SK-N-SH (cell line): ENCODE measurements at places on chromosomes 1 and 21. TPM values are rescaled to one million over a fixed set of nuclear protein-coding genes. Genes with fewer than 3 reads are reported as not detected.

- no peak for DNase-seq
These were observed 212.7 kb upstream of the NRIP1 start for GRCh38 chr21:15277466-15277865.

DNA sequence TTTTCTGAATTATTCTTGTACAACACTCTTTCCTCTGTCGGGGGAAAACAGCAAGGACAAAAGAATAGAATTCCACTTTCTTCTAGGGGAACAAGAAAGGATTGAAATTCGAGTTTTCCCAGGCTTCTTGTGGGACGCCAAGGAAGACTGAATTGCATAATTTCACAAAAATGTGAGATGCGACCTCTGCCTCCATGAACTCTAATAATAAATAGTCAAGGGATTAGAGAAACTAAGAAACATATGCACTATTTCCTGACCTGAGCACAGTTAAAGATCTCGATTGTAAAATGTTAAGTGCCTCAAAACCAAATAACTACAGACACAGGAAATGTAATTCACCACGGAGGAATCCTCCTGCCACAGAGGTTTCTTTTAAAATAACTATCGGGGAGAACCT, 117.3 kb upstream of the MARK1 start:
- DNase-seq, result no peak

GRCh38 chr1:17419626-17420328, 19.7 kb downstream of the RCC2 start:
- peak; percentile 93 for DNase-seq

GRCh38 chr21:15363921-15364320, 299.1 kb upstream of the NRIP1 start:
- DNase-seq, result no peak

GRCh38 chr1:116152950-116153691, 41.9 kb downstream of the MAB21L3 start:
- no peak for DNase-seq

GRCh38 chr1:207355060-207355459, 33.6 kb downstream of the CD55 start:
- DNase-seq, result no peak

DNA sequence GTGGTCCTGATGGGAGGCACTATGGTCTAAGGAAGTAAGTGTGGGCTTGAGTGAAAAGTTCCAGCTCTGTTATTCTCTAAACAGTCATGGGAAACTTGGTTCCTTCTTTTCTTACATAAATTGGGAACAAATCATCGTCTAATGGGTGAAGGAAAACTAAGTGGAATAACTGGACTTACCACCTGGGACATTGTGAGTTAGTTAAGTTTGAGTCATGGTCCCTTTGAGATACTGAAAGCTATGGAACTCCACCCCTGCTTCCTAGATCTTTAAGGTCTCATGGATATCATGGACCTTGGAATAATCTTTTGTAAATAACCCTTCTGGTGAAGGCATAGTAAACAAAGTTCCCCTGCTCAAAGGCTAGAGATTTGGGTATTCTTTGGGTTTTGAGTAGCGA, 16.1 kb upstream of the TXLNA start:
- DNase-seq, result no peak

DNA sequence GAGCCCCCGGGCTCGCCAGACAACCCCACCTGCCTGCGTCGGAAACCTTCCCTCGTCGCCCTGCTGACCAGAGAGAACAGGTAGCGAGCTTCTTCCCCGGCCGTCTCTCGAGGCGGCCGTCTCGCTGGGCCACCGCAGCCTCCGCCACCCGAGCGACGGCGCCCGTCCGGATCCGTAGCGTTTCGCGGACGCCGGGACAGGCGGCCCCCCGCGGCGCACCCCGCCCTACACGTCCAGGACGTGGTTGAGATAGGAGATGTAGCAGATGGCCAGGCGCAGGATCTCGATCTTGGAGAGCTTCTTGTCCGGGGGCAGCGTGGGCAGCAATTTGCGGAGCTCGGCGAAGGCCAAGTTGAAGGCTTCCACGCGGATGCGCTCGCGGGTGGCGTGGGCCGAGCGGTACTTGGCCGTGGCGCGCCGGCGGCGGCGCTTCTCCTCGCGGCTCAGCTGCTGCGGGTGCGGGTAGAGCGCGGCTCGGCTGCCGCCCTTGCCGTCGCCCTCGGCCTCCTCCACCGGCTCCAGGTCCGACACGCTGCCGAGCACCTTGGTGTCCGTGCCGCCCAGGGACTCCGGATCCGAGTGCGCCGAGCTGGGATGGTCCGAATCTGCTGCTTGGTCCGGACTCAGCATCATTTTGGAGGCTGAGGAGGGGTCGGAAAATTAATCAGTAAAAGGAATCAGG, 3.0 kb downstream of the NHLH2 start:
- DNase-seq, result no peak

- DNase-seq, result no peak
These were observed 2.1 kb upstream of the KLHDC9 start for GRCh38 chr1:161096015-161096414.

- no peak for DNase-seq
These were observed 19.1 kb downstream of the TRAF5 start for GRCh38 chr1:211345719-211346118.

GRCh38 chr1:43572084-43572483, 41.4 kb downstream of the PTPRF start:
- DNase-seq, result no peak

DNA sequence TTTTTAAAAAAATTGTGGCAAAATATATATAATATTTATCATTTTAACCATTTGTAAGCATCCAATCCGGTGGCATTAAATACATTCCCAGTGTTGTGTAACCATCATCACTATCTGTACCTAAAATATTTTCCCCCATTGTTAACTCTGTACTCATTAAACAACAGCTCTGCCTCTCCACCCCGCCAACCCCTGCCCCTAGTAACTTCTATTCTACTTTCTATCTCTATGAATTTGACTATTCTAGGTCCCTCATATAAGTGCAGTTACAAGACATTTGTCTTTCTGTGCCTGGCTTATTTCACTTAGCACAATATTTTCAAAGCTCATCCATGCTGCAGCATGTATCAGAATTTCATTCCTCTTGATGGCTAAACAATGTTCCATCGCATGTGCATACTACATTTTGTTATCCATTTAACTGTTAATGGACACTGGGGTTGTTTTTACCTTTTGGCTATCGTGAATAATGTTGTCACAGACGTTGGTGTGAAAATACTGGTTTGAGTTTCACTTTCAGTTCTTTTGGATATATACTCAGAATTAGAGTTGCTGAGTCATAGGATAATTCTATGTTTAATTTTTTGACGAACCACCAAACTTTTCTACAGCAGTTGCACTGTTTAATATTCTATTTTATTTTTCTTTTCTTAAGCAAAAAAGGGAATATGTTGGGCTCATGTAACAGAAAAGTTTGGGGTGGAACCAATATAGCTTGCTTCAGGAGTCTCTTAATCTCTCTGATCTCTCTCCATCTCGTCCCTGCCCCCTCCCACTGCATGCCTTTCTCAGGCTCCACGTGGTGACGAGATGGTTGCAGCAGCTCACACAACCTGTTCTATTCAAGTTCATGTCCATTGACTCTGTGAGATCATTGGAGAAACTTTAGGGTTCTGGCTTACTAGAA, 25.2 kb upstream of the RCAN1 start:
- no peak for DNase-seq

- no peak for DNase-seq
These were observed 120.5 kb downstream of the LRRC7 start for GRCh38 chr1:69688193-69688592.

The OR2L13 gene
- polyA plus RNA-seq, result 0.15 and 0.23 TPM in 2 replicates

The GBP4 gene
- 0.02 TPM in 1 of 2 replicates, not detected in the other for polyA plus RNA-seq

The KRTAP12-2 gene
- polyA plus RNA-seq, result not detected in 2 replicates

The CHIT1 gene
- not detected in 2 replicates for polyA plus RNA-seq

The MACF1 gene
- polyA plus RNA-seq, result 37.6 and 45.9 TPM in 2 replicates

The OVAAL gene
- polyA plus RNA-seq, result not detected in 2 replicates

The CELA2A gene
- not detected in 2 replicates for polyA plus RNA-seq

The TNFSF4 gene
- polyA plus RNA-seq, result 25.9 and 44.6 TPM in 2 replicates

The SAMD13 gene
- 1.3 and 1.9 TPM in 2 replicates for polyA plus RNA-seq

The SIK1 gene
- 3.8 and 6.6 TPM in 2 replicates for polyA plus RNA-seq
